ENCODE measurements at places on chromosomes 3 and 15. TPM values are rescaled to one million over a fixed set of nuclear protein-coding genes. Genes with fewer than 3 reads are reported as not detected.

GRCh38 chr3:24199300-24199699 lies 254.2 kb downstream of the NR1D2 start:
- DNase-seq, result no peak

- no peak for DNase-seq
Observed at GRCh38 chr3:72892870-72893269, 5.0 kb downstream of the GXYLT2 start.

The NPTN gene
- total RNA-seq, result 32.9 TPM

The AP3B2 gene
- 0.32 TPM for total RNA-seq

GRCh38 chr3:20394243-20394642 lies 208.2 kb upstream of the SGO1 start:
- no peak for DNase-seq

- no peak for DNase-seq
Observed at GRCh38 chr15:34726406-34727100, 28.2 kb downstream of the GJD2 start.

DNA sequence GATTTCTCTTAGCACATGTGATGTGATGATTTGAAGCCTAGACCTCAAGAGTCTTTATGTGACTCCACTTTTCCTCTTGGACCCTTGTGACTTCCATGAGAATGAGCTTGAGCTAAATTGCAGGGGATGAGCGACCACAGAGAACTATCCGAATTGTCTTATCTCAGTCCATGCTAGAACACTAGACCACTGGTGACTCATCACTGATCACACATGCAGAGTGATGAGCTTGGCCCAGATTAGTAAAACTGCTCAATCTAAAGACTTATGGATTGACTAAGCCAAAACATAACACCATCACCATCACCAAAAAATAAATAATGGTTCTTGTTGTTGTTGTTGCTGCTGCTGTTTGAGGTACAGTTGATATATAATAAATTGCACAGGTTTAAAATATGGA lies 114.1 kb upstream of the CFAP20DC start:
- DNase-seq, result no peak

- no peak for DNase-seq
Observed at GRCh38 chr3:87398168-87398801, 121.9 kb upstream of the POU1F1 start.

The SPTSSB gene
- not detected for total RNA-seq

GRCh38 chr15:74843891-74844299 lies 939 bp upstream of the ULK3 start:
- no peak for DNase-seq

GRCh38 chr3:40240921-40241320 lies 68.6 kb upstream of the EIF1B start:
- no peak for DNase-seq

Data from gastrocnemius medialis (tissue), 4 donors.